ENCODE measurements at places on chromosomes 11 and 22.

GRCh38 chr11:12518606-12519385 is 141.4 kb downstream of the PARVA start:
- no peak for DNase-seq

- DNase-seq, result no peak
These were observed 141.6 kb upstream of the RASSF10 start for GRCh38 chr11:12867531-12867930.

DNA sequence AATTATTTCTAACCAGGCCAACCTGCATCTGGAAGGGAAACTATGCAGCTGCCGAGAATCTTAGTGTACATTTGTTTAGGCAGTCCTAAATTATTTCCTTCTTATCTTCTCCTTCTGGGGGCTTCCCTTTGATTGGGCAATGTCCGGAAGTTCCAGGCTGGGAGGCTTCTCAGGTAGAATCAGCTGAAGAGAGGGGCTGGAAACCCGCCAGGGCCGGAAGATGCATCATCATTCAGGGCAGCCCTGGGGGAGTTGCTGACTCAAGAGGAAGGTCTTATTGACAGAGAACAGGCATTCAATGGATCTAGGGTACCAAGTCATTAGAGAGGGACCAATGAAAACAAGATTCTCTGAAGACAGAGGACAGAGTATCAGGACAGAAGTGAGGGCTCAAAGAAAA is 150.7 kb downstream of the BLID start:
- no peak for DNase-seq

DNA sequence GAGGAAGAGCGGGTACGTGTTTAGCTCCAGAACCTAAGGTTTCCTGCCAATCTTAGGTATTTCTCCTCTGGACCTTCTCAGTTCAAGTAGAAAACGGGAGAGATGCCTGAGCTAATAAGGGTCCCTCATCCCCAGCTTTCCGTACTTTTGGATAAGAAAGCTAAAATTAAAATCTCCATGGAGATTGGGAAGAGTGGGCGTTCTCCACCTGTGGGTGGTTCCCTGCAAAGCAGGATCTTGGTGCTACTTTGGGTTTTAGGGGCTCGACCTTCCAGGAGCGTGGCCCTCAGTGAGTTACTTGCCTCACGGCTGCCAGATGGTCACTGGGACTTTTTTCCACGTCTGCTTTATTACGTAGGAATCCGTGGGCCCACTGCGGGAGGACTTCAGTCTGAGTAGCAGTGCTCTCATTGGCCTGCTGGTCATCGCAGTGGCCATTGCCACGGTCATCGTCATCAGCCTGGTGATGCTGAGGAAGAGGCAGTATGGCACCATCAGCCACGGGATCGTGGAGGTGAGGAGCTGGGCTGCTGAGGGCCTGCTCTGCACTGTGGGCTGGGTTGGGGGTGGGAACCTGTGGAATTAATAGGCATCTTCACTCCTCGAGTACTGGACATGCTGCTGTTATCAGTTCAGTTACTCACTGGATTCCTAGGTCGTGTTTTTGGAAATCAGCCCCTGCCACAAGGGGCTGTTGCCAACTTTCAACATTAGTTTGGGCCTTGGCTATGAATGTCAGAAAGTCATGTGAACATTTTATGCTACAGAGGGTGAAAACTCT is 17.8 kb upstream of the ST14 start:
- DNase-seq, result no peak

- DNase-seq, result no peak
These were observed 792.0 kb downstream of the KCNA4 start for GRCh38 chr11:29224739-29225384.

DNA sequence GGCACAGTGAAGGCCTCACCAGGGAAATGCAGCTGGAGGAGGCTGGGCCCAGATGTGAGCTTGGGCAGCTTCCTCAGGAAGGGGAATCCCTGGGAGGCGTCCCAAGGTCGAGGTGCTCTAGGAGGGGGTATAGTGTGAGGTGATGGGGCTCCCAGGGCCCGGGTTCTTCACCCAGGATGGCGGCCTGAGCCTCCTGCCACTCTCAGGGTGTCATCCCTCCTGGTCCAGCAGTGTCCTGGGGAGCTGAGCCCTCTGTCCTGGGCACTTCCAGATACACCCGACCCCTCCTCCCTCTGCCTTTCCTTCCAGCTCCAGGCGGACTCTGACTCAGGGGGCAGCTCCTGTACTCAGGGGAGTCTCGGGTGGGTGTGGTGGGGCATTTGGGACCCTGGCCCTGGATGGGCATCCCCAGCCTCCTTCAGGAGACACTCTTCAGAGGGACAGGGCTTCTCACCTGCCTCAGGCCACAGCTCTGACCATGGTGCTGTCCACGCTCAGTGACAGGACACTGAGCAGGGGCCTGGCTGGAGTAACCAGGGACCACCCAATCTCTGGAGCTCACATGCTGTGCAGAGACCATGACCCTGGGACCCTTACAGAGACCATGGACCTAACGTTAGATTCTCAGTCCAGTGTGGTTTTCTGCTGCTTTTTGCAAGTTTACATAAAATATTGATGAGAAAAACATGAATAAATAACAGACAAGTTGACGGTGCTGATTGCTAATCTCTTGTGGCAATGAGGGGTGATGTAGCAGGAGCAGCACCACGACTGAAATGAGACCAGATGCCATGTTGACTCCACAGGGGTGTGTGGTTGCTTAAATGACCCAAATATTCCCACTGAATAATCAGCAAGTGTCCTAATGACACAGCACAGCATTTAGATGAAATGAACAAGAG is 101.9 kb downstream of the GGTLC2 start:
- no peak for DNase-seq

Measured in HFF-Myc (cell line).